Bronchial epithelial cell (primary cell): ENCODE measurements at places on chromosomes 5 and 9.

- no peak for DNase-seq
These were observed 215.8 kb downstream of the SLCO4C1 start for GRCh38 chr5:102080288-102080687.

DNA sequence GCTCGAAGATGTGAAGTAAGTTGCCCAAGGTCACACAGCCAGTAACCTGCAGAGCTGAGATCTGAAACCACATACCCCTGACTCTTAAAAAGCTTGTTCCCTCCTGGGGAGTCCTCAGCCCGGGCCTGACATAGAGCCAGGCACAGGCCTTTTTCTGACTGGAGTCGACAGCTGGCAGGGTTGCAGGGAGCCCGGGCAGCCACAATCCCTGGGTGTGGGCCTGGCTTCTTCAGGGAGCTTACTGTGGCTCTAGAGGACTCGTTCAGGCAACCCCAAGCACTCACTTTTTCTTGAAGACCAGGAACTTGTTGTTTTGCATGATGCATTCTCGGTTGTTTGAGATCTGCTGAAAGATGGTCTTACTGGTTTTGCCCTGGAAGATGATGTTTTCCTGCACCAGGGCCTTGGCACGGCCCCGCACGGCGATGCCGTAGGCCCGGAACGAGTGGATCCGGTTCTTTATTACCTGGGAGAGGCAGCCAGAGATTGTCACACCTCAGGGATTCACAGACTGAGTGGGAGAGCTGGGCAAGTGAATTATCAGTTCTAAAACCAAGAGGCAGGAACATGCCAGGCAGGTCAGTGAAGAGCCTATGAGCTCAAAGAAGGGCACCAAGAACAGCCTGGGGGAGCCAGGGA is 30.0 kb downstream of the POLR1E start:
- no peak for DNase-seq

DNA sequence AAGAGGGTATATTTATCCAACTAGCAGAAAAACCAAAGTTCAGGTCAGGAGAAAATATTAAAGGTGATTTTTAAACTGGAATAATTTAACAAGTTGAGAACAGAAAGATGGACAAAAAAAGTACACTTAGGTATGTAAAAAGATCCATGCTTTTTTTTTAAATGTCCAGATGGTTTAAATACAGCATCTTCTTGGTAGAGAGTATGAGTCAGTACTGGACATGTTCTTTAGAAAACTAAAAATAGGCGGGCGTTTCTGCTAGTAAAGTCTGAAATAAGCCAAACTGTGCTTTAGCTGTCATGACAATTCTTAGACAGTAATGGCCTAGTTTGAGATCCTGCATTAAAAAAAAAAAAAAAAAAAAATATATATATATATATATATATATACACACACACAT is 255.9 kb upstream of the ST8SIA4 start:
- DNase-seq: no peak

GRCh38 chr5:141182248-141182647 is at the start of gene PCDHB16:
Gene PCDHB16, plus strand, starts transcription at chr5:141182387. Its CDS starts 173 bp downstream, at chr5:141182560.
- DNase-seq: no peak

DNA sequence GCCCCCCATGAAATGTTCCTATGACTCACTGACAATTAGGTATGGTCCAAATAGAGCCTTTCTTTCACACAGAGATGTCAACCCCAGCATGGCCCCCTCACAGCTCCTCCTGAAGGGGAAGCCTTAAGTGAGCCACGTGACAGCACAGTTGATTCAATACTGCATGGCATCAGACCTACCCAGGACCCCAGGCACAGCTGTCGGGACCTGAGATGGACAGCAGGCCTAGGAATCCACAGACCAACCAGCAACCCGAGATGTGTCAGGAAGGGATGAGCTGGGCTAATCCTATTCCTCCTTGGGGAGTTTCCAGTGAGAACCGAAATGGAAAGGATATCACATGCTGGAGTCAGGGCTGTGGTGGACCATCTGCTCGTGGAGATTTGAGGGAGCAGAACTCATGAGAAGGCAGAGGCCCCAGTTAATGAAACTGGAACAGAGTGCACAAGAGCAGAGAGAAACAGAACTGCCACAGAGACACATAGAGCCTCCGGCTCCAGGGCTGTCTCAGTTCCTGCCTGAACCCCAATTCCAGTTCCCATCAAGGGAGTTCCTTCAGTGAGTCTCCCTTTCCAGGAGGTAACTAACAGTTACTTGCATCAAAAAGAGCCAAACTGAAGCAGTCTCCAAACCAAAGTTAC is 42.1 kb upstream of the SMIM23 start:
- DNase-seq: no peak
